ENCODE measurements at places on chromosomes 5 and 9.

GRCh38 chr9:114552706-114553105 is 34.9 kb upstream of the ATP6V1G1 start:
- no peak for DNase-seq

DNA sequence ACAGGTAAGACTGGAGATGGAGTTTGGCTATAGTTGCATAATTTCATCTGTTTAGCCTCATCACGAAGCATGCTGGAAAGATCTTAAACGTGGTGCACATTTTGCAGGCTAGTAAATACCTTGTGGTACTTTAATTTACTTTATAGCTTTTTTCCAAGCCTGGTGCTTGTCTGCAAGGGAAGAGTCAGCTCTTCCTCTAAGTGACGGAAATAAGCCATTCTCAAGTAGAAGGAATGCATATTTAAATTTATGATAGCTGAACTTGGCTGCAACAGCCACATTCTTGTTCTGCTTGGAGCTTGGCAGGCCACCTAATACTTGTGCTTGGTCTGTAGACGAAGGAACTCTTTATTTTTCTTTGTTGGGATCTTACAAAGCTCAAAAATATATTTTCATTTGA is 188.0 kb upstream of the PIK3R1 start:
- no peak for DNase-seq

DNA sequence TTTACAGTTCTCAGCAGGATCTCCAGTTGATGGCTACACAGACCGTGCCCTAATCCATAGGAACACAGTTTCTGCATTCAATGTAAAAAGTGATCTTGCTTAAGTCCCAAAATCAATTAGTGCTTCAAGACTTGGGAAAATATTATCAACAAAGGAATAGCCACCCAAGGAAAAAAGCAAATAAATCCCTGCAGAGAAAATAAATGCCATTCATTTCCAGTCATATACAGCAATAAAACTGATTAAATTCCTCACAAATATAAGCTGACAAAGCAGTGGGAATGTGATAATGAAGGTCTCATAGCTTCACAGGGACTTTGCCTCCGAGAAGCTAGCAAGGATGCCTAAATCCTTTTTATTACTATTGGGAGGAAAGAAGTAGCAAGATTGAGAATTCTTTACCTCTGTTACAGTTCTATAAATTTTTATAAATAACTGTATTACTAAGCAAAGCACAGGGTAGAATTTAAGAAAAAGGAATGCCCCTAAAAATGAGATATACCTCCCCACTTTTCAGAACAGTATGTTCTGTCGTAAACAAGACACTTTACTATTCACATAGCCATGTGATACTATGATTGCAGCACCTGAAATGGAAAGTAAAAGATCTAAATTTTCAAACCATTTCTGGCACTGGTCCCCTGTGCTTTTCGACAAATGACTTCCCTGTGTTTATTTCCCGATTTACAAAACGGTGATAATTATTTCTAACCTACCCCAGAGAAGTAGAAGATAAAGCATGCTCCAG is 59.8 kb downstream of the ARSB start:
- DNase-seq, result no peak

- DNase-seq, result no peak
Observed at GRCh38 chr5:139705191-139705590, 57.0 kb downstream of the CXXC5 start.

DNA sequence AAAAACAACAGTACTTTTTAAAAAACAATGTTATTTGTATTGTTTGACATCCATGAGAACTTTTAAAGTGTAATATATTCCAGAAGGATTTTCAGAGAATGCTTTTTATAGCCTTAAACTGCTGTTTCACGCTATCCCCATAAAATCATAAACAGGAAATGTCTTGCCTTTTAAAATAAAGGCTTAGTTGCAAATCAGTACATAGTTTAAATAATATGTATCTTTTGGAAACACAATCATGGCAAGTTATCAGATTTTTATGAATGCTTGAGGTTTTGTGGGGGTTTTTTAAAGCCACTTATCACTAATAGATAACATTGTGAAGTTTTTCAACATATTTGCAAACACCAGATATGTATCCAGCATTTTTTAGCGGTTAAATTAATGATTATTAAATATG is 37.2 kb upstream of the F2RL2 start:
- DNase-seq, result no peak

DNA sequence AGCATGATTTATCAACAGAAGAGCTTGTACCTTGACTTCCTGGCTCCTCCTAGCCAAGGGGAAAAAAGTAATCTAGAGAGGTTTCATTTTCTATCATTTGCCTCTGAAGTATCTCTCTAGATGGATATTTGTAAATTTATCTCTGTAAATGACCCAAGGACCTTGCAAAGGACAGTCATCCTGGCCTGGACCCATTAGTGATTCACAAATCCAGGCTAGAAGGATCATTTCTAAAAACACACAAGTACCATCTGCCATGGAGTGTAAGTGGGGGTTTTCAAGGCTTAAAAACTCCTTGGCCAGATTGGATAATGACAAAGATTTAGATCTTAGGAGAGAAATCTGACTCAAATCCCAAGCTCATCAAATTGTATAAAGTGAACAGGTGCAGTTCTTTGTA is 8.1 kb downstream of the TTC23L start:
- DNase-seq, result no peak

DNA sequence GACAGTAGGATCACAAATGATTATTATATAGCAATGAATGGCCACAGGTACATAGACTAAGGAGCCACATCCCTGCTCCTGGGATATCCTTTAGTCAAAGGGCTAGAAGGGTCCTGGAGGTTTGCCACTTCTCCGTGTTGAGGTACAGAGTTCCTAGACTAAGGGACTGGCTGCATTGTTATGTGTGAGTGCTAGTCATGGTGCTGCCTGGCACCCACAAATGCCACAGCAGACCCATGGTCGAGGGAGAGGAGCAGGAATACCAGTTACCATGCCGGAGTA is 47.4 kb downstream of the EXOSC2 start:
- DNase-seq, result no peak

GRCh38 chr9:122387536-122387935 is 16.7 kb downstream of the PTGS1 start:
- no peak for DNase-seq

GRCh38 chr9:111051400-111051799 is 13.1 kb upstream of the LPAR1 start:
- no peak for DNase-seq

- no peak for DNase-seq
Observed at GRCh38 chr9:87269296-87270176, 228.1 kb upstream of the DAPK1 start.

DNA sequence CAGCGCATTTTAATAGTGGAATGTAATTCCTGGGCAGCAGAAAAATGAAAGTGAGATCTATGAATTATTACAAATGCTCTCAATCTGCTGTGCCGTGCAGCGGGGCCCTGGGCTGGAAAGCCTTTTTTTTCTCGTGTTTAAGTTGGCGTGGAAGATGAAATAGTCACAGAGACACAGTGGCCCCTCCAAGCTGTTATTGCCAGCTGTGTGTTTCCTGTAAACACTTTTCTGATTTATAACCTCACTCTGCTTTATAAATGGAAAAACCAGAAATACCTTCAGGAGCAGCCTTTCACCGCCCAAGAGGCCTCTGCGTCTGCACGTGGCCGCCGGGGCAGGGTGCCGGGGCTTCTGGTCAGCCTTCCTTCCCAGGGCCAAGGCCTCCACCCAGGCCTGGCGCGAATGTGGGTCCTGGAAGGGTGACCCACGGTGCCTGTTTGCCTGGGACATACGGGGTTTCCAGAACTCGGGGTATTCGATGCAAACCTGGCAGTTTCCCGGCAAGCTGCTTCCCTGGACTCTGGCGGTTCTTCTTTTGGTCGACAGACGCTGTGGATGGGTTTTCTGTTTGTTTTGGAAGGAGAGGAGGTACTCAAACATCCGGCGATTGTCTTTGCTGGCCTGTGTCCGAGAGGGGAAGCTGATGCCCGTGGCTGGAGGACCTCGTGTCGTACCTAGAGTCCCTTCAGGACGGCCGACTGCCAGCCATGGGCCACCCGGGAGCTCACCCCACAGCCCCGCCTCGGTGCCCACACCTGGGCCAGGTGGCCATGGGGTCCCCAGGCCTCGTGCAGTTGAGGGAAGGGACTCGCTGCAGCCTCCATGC is 256.7 kb downstream of the PARP8 start:
- DNase-seq, result no peak

Data from stimulated activated CD4-positive, alpha-beta T cell treated with anti-CD3 and anti-CD28 coated beads, Interleukin-12 subunit alpha, Interleukin-12 subunit beta, amount 100 ng/mL, for 24 hours (primary cell).